SJSA1 (cell line): ENCODE measurements at places on chromosomes 6 and 20.
A peak's percentile ranks its signal among the peaks of the same experiment; 100 is the strongest.

GRCh38 chr20:33685328-33686099 is 671 bp downstream of the E2F1 start:
- DNase-seq = peak; percentile 37

DNA sequence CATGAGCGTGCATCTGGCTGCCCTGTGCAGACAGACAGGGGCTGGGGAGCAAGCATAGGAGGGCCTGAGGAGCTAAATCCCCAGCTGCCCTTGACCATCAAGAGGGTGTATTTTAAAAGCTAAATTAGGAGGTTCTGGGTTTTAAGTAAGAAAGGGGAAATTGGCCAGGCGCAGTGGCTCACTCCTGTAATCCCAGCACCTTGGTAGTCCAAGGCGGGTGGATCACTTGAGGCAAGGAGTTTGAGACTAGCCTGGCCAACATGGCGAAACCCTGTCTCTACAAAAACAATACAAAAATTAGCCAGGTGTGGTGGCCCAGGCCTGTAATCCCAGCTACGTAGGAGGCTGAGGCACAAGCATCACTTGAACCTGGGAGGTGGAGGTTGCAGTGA is 27.8 kb downstream of the SERPINB6 start:
- DNase-seq = peak; percentile 19

- DNase-seq = no peak
Observed at GRCh38 chr20:35465976-35466375, 10.6 kb downstream of the CEP250 start.

- no peak for DNase-seq
Observed at GRCh38 chr20:1627200-1627550, 7.4 kb upstream of the SIRPB1 start.

- DNase-seq = no peak
Observed at GRCh38 chr6:159056003-159056402, 11.2 kb upstream of the TAGAP start.

GRCh38 chr6:49555951-49556350 is 5.5 kb downstream of the C6orf141 start:
- no peak for DNase-seq
